Activated T-cell treated with anti-CD3 and anti-CD28 coated beads, Interleukin-2, amount 50 U/mL, for 24 hours (primary cell): ENCODE measurements at places on chromosomes 2 and 18.

DNA sequence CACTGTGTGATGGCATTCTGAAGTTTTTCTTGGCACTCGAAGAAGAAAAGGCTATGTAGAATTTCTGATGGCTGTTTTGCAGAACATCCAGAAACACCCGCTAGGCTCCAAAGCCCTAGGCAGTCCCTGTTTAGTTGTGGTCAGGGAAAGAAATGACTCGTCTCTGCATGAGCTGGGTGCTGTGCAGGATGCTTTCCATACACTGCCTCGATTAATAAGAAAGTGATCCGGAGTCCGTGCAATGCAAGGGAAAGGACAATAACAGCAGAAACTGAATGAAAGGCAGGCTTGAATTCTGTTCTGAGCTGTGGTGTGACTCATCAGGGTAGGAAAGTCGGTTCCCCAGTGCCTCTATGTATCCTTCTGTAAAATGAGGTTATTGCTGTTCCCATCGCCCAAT is 18.7 kb downstream of the MAPRE3 start:
- no peaks in the 10 kb centered on the region for H3K4me1 ChIP-seq
- H3K27ac ChIP-seq, result no peak overlapping the region
- H3K27me3 ChIP-seq, result no peaks in the 10 kb centered on the region
- no peaks in the 10 kb centered on the region for H3K36me3 ChIP-seq

- H3K27ac ChIP-seq, result no peak overlapping the region
- H3K27me3 ChIP-seq, result no peaks in the 10 kb centered on the region
Measured at GRCh38 chr2:168105127-168105683, 142.2 kb downstream of the STK39 start.

- H3K27ac ChIP-seq, result peak overlapping the region; percentile 45
- H3K4me1 ChIP-seq, result peaks cover 5% of the 10 kb centered on the region
- DNase-seq, result no peak
- H3K27me3 ChIP-seq, result no peaks in the 10 kb centered on the region
Measured at GRCh38 chr2:183195998-183196409, 71.8 kb downstream of the NUP35 start.

GRCh38 chr2:82013641-82014040 is 1709.1 kb upstream of the LRRTM1 start:
- DNase-seq, result no peak
- H3K27me3 ChIP-seq, result no peaks in the 10 kb centered on the region
- H3K4me1 ChIP-seq, result no peaks in the 10 kb centered on the region
- no peak overlapping the region for H3K27ac ChIP-seq
- H3K36me3 ChIP-seq, result no peaks in the 10 kb centered on the region

DNA sequence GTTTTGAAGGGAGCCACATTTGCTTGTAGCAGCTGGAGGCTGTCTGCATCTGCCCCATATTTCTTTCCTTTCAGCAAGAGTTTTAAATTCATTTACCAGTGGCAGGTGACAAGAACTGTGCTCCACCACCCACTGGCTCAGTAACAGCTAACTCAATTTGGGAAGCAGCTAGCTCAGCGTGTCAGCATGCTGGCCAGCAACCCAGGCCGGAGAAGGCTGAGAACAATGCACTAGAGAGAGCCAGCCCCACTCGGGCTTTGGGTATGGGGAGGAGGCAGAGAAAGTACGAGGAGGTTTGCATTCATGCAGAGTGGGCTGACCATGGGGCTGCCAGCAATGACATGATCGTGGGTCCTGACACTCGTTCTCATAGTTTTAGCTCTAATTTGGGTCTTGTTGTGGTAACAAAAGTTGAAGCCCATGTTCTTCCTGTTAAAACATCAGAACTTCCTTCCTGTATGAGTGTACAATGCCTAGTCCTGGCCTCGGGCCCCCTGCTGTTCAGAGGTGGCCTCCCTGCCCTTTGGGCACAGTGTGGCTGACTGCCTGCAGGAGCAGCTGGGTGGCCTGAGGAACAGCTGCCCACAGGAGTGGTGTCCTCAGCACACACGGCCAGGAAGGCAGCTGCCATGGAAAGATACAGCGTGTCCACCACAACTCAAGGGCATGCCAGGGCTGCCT is 23.0 kb downstream of the CDC42EP3 start:
- DNase-seq, result no peak
- peaks cover 95% of the 10 kb centered on the region for H3K4me1 ChIP-seq
- H3K36me3 ChIP-seq, result peaks cover 93% of the 10 kb centered on the region
- H3K4me3 ChIP-seq, result peak overlapping the region; percentile 40
- H3K27me3 ChIP-seq, result no peaks in the 10 kb centered on the region

DNA sequence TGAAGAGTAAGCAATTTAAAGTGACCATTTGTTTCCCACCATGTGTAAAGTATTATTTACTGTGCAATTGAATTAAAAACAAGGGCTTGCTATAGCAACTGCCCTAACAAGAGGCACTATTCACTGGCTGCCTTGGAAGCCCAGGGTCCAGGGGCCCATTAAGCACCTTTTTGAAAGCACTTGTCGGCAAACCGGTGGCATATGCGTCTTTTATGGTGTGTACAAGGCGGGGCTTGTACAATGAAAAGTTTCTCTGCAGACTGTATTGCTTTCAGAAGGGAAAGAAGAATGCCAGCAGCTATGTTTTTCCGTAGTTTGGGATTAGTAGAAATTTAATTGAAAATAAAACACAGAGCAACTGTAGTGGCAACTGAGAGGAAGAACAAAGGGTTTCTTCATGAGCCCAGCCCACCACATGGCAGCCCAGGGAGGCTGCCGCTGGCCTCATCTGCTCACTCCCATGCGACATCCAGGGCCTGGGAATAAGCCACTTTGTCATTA is 279.5 kb upstream of the PARD3B start:
- no peak for DNase-seq
- no peak overlapping the region for H3K27ac ChIP-seq
- H3K4me3 ChIP-seq, result no peak overlapping the region
- H3K27me3 ChIP-seq, result peaks cover 38% of the 10 kb centered on the region
- no peaks in the 10 kb centered on the region for H3K4me1 ChIP-seq
